Stimulated activated CD8-positive, alpha-beta memory T cell treated with anti-CD3 and anti-CD28 coated beads, Interleukin-4, amount 100 ng/mL, for 4 hours (primary cell): ENCODE measurements at places on chromosomes 1 and 21.

- no peak for DNase-seq
Observed at GRCh38 chr21:16180614-16181013, 450.8 kb downstream of the USP25 start.

- no peak for DNase-seq
Observed at GRCh38 chr1:27864264-27864895, 8.0 kb upstream of the THEMIS2 start.

DNA sequence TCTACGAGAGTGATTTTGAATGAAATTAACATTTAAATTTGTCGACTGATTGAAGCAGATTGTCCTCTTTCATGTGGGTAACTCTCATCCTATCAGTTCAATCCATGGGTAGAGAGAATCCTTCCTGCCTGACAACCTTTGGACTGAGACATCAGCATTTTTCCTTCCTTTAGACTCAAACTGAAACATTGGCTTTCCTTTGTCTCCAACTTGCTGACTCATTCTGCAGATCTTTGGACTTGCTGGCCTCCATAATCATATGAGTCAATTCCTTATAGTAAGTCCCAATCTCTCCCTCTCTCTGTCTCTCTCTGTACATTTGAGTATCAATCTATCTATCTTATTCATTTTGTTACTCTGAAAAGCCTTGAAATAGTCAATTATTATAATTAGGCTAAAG lies 416.7 kb downstream of the LRRIQ3 start:
- no peak for DNase-seq

GRCh38 chr1:213457186-213457585 lies 406.1 kb downstream of the RPS6KC1 start:
- DNase-seq: no peak

- DNase-seq: no peak
Observed at GRCh38 chr1:235708390-235708962, 58.9 kb upstream of the GNG4 start.

- no peak for DNase-seq
Observed at GRCh38 chr21:43001316-43001715, 27.0 kb downstream of the PKNOX1 start.

DNA sequence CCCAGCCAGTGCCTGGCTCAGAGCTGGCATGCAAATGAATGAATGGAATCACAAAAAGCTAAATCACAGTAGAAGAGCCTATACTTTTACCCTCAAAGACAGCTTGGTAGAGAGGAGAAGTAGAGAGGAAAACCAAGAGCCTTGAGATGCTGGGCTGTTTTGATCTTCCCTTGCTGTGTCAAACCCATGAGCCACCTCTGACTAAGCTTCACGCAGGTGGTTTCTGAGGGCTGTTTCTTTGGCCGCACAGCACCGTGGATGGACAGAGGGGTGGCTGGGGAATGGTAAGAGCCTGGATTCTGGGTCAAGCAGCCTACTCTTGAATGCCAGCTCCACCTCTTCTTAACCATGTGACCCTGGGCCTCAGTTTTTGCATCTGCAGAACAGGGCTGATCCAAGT lies 18.6 kb downstream of the ABCG1 start:
- no peak for DNase-seq

- DNase-seq: no peak
Observed at GRCh38 chr1:180533266-180533987, 25.3 kb upstream of the OVAAL start.

- no peak for DNase-seq
Observed at GRCh38 chr21:37145635-37146111, 72.6 kb downstream of the TTC3 start.

DNA sequence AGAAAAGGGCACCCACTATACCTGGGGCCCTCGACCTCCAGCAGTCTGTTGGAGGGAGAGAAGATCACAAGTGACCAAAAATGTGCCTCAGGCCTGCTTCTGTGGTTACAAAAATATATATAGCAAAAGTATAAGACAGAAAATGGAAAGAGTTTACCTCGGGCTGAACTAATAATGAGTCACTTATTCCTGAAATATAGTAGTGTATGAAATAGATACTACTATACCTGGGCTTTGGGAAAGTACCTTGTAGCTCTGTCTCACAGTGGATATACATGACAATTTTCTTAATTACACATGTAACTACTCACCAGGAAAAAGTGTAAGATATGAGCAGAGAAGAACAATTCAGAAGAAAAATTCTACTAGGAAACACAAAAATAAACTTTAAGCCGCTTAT lies 7.3 kb upstream of the APCS start:
- DNase-seq: no peak

- no peak for DNase-seq
Observed at GRCh38 chr1:197922070-197922390, 4.9 kb downstream of the LHX9 start.

DNA sequence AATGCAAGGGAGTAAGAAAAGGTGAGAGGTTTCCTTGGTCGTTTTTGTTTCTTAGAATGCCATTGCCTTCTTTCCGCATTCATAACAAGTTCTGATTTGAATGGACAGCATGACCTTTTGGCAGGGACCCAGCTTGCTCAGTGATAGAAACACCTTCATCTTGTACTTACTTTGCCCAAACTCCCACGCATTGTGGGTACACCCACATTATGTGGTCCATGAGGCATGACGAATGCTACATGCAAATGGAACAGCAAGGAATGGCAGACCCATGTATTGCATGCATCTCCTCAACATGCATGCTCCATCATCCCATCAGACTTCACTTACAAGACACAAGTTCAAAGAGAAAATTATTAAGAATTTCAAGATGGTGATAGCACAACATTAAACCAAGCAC lies 102.8 kb downstream of the CDC7 start:
- DNase-seq: no peak

DNA sequence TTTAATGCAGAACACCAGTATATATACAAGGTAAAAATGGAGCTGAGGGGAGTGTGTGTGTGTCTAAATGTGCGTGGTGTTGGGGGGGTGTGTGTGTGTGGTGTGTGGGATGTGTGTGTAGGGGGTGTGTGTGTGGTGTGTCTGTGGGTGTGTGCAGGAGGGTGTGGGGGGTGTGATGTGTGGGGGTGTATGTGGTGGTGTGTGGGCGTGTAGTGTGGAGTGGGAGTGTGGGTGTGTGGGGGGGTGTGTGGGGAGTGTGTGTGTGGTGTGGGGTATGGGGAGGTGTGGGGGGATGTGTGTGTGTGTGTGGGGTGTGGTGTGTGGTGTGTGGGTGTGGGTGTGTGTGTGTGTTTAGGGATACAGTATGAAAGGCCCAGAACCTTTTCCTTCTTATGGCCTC lies 202.3 kb upstream of the CACYBP start:
- DNase-seq: no peak

DNA sequence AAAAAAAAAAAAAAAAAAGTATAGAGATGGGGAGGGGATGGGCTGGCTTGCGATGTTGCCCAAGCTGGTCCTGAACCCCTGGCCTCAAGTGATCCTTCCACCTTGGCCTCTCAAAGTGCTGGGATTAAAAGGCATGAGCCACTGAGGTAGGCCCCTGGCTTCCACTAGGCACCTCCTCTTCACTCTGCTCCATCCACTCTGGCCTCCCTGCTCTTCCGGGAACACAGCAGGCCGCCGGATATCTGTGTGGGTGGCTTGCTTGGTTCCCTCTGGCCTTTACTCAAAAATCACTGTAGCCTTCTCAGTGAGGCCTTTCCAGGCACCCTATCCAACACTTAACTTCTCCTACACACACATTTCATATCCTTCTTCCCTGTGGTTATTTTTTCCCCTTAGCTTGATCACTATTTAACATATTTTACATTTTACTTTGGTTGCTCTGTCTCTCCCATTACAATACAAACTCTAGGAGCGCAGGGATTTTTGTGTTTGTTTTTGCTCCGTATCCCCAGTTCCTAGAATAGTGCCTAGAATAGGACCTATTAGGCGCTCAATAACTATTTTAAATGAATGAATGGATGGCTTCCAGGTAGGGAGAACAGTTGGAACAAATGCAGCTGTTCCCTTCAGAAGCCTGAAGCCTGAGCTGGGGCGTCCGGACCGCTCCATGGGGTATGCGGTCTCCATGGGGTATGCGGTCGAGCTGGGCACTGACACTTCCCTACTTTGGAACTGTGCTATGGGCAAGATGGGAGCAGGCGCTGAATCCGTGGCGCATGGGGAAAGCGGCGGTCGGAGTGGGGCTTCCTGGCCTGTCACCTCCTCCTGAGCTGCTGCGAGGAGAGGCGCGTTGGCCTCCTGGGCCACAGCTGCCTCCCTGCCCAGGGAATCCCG lies 46.7 kb downstream of the H3-3A start:
- DNase-seq: no peak

GRCh38 chr1:159892944-159893343 lies 7.0 kb downstream of the CFAP45 start:
- DNase-seq: no peak

- no peak for DNase-seq
Observed at GRCh38 chr21:41112740-41113692, 54.9 kb upstream of the BACE2 start.

DNA sequence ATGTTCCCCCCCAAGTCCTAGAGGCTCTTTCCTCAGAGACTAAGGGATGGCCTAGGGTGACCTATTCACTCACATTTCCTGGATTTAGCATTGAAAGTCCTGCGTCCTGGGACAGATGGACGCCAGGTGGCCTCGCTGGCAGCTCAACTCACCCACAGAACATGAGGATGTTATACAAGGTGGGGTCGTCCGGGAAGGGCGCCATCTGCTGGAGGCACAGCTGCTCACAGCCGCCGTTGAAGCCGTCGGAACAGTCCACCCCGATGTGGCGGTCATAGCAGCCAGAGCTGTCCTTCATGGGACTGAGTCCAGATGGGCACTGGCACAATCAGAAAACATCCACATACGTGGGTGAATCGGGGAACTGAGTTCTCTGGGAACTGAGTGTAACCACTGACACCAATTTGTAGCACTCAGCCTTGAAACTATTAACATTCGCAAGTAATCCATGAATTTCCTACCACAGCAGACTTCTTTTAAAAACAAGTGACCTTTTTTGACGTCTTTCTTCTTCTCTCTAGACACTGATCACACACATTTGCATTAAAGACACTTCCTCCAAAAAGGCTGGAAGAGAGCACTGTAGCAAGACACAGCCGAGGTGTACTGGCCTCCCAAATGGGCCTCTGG lies 215.4 kb downstream of the ASTN1 start:
- no peak for DNase-seq

- no peak for DNase-seq
Observed at GRCh38 chr1:3809680-3810079, 13.4 kb upstream of the LRRC47 start.

- no peak for DNase-seq
Observed at GRCh38 chr1:81706650-81707435, 93.9 kb upstream of the ADGRL2 start.

DNA sequence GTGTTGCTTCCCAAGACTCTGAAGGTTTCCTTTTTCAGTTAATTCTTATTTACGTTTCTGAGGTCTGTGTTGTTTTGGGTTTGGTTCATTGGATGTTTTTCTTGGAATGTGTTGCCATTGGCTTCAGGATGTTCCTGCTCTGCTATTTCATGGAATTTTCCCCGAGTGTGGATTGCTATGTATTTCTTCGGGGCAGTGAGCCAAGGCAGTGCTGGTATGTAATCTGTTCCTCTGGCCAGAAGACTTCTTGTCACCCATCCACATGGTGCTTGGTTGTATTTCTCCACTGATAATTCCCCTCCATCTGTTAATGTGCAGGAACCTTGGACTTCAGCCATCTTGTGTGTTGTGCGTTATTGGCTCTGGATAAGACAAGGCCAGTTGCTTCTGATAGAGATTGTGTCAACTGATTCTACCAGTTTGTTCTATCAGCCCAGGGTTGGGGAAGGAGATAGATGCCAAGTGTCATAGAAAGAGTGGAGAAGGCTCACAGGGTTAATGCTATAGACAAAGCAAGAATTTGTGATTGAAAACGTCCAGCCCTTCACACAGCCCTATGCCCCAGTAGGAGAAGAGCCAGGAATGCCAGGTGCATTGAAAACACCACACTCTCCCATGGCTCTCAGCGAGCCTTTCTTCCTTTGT lies 505.2 kb downstream of the PLPP3 start:
- no peak for DNase-seq

DNA sequence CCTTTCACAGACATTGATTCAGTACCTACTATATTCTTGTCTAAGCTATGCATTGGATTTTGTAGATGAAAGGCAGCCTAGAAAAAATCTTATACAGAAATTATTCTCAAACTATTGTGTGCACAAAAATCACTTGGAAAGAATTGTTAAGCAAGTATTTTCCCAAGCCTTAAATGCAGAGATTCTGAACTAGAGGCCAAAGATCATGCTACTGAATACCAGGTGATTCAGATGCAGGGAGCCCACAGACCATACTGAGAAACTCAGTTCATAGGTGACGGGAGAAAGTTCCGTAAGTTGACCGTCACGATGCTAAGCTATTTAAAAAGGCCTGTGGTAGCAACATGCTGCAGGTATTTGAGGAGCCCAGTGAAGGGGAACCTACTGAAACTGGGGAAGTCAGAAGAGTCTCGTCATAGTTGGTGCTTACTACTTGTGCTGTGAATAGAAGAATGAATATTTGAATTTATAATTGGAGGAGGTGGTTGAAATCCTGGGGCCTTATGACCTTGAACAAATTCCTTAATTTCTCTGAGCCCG lies 150.8 kb downstream of the NFIA start:
- no peak for DNase-seq

DNA sequence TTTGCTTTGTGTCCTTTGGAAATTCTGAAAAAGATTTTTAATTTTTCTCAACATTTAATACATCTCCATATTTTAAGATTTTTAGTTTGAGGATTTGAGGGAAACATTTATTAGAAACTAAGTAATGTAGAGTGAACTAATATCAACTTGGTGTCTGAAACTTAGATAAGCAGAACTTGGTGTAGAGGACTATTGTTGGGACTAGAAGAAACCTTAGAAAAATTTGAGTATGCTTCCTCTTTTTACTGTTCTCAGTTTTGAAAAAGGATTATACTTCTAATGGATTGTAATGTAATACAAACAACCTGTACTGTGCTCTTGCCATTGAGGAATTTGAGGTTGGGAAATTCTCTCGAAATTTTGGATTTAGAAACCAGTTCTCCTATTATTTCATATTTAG lies 2.4 kb downstream of the FNBP1L start:
- DNase-seq: no peak

- DNase-seq: peak; percentile 56
Observed at GRCh38 chr21:33947451-33948095, 32.0 kb upstream of the ATP5PO start.

GRCh38 chr1:17081439-17081838 lies 27.6 kb upstream of the SDHB start:
- no peak for DNase-seq

- DNase-seq: no peak
Observed at GRCh38 chr1:19306941-19307340, 5.0 kb downstream of the AKR7A2 start.

DNA sequence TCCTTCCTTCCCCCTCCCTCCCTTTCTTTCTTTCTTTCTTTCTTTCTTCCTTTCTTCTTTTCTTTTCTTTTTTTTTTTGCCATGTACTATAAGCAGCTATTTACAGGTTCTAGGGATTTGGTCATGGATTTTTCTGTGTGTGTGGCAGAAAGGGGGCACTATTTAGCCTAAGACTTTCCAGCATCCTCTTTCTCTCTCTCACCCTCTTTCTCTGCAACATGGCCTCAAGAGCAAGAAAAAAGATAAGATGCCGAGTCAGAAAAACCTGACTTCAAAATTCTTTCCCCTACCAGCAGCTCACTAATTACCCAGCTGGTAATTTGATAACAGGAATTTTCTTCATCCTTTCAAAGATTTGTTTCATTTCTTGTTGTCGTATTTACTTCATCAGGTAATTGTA lies 458.3 kb upstream of the ADAMTS5 start:
- DNase-seq: no peak

GRCh38 chr1:41499591-41499990 lies 15.1 kb upstream of the EDN2 start:
- no peak for DNase-seq

- DNase-seq: no peak
Observed at GRCh38 chr1:185376840-185377635, 60.0 kb upstream of the IVNS1ABP start.

GRCh38 chr1:184865831-184866230 lies 108.5 kb downstream of the NIBAN1 start:
- DNase-seq: no peak
